Retina (tissue), 1 donor: ENCODE measurements at places on chromosomes 1 and 21.

DNA sequence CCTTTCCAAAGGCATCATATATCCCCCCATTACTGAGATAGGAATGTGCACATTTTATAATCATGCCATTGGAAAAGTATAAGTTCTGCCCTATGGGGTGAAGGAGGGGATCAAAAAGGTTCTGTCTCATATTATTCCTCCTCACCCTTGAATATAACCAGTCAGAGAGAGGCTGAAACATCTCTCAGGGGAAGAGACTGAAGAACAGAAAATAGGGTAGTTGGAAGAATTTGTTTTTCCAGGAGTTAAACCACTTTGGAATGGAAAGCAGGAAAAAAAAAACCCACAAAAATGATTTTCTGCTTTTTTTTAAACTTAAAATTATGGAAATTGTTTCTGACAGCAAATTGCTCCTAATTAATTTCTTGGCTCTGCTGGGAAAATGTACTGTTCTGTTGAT lies 52.8 kb upstream of the BEND5 start:
- no peak for DNase-seq

DNA sequence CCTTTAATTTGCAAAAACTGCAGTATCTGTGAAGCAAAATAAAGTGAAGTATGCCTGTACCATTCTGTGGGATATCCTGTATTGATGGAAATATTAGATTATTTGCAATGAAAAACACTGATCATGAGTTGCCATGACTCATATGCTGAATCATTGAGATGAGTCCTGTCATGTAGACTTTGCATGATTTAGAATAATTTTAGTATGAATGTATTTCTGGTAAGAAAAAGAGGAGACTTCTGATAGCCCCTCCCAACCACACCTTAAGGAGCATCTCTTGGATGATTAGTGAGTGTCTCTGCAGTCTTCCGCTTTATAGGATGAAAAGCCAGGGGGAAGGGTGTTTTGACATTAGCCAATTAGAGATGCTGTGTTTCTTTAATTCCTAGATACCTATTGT lies 55.2 kb upstream of the PTGS2 start:
- no peak for DNase-seq

- DNase-seq = no peak
Measured at GRCh38 chr1:47433477-47434050, 4.3 kb upstream of the FOXD2 start.

DNA sequence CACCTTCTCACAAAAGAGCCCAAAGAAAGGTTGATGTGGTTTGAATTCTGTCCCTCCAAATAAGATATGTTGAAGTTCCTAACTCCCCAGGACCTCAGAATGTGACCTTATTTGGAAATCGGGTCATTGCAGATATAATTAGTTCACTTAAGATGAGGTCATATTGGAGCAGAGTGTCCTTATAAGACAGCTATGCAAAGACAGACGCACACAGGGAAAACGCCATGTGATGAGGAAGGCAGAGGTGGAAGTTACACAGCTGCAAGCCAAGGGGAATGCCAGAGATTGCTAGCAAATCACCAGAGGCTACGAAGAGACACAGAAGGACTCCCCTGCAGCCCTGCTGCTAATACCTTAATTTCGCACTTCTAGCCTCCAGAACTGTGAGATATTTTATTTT lies 5.2 kb upstream of the ABCB10 start:
- DNase-seq = no peak

DNA sequence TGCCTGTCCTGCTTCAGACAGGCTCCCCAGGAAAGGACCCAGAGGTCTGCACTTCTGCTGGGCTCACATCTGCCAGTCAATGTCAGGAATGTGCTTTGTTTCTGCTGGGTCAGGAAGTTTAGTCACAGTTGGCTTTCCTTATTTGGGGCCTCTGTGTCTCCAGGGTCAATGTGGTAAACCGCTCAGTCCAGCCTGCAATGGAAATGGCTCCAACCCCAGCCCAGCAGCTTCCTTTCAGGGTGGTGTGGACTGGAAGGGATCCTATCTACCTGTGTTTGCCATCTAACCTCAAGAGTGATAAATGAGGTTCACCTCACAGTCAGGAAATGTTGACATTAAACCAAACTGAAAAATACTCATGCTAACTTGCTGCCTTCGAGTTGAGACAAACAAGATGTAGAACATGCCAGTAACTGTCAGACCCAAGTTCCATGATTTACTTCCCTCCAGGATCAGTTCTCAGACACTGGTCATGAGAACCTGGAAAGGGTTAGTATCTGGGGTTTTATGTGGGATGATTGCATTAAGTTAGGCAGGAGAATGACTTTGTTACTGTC lies 20.3 kb downstream of the ENO1 start:
- no peak for DNase-seq

DNA sequence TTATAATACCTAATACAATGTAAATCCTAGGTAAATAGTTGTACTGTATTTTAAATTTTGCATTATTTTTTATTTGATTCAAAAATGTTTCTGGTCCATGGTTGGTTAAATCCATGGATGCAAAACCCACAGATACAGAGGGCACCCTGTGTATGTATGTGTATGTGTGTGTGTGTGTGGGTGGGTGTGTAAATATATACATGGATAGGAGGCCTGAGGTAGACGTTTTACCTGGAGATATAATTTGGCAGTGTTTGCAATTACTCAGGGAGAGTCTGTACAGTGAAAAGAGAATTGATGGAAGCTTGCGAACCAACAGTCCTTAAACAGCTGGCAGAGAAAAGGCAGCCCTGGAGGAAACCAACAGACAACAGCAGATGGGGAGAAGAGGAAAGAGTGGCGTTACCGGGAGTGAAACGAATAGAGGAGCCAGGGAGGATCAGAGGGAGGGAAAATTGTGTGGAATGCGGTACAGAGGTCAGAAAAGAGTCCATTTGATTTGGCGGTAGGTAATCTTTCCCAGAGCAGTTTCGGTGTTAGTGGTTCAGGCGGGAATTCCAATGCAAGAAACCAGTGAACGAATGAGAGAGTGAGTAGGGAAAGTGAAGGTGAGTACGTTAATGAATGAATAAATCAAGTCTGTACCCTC lies 47.9 kb upstream of the NBL1 start:
- DNase-seq = no peak

GRCh38 chr1:68046885-68047658 lies 3.4 kb downstream of the DIRAS3 start:
- DNase-seq = peak; percentile 43

DNA sequence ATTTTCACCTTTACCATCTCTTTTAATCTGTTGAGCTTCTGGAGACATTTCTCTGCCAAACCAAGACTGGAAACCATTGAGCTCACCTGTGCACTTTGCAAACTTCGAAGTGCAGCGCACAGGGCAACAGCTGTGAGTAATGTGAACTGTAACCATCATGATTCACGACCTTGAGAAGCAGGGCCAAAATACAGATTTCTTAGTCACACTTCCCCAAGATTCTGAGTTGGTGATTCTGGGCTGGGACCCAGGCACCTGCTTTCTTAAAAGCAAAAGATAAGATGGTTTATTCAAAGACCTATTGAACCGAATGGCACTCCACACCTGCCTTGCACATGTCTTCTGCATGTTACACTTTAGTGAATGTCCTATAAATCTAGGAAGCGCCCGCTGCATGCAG lies 10.2 kb downstream of the AGTRAP start:
- DNase-seq = no peak
